NCI-H69 (cell line): ENCODE measurements at places on chromosomes 7 and 10.

DNA sequence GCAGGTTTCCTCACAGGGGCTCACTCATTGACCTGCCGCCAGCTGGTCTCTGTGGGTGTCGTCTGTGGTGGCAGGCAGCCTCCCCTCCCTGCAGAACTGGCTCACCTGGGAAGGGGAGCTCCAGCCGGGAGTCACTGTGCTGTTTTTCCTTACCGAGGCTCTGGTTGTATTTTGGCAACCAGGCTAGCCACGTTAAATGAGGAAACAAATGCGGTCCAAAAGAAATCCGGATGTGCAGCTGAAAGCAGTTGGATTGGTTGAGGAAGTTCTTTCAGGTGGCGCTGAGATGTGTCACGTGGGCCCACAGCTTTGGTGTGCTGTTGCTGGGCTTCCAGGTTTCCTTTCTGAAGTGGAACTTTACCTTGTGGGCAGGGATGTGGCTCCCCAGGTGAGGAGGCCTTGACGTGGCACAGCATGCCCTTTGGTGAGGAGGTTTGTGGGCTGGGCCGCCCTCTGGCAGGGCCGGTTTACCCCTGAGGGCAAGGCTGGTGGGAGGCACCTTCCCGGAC is 14.2 kb downstream of the MTURN start:
- DNase-seq = peak; percentile 68

GRCh38 chr7:157565981-157566630 is 229.3 kb downstream of the DNAJB6 start:
- no peak for DNase-seq

GRCh38 chr10:18196806-18197550 is 56.8 kb downstream of the CACNB2 start:
- no peak for DNase-seq

- DNase-seq = no peak
These were observed 97.8 kb upstream of the PPIF start for GRCh38 chr10:79249186-79250121.

DNA sequence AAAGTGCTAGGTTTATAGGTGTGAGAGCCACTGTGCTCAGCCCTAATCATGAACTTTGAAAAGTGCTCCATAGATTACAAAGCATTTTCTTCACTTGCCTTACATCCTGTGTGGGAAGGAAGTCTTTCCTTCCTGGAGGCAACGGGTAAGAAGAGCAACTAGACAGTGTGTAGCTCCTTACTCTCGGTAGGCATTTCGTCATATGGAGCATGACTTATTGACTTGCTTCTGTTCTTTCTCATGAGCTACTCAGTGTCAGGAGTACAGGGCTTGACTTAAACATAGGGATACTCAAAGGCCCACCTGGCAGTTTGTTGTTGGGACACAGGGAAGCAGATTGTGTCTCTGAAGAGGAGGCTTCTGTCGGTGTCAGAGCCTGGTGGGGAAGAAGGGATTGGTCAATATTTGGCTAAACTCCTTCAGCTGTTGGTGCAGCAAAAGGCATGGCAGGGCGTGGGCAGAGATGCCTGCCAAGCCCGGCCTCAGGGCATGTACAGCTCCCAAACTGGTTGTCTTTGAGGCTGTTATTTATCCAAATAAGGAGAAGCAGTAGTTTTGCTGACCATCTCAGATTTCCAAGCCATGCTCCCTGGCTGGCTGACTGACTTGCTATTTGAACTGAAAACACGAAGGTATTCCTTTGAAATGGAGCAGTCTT is 248.9 kb downstream of the KIAA1217 start:
- no peak for DNase-seq

DNA sequence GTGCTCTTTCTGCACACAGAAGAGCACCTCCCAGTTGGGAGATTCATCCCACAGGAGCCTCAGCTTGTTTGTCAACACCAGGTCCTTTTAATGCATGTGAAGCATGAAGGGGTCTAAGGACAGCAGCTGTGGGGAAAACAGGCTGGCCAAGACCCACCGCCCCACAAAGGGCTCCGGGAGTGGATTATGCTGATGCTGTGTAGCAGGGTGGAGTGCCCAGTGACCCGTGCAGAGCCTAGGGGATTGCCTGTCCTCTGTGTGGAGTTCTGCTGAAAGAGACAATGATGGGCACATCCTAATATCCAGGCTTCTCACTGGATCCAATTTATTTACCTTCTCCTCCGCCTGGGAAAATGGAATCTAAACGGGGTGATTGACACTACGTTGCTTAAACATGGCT is 74.0 kb downstream of the PIP4K2A start:
- no peak for DNase-seq

GRCh38 chr10:98971464-98971863 is 264.2 kb downstream of the HPSE2 start:
- DNase-seq = no peak

- peak; percentile 46 for DNase-seq
These were observed 20.6 kb upstream of the FAM180A start for GRCh38 chr7:135769005-135769802.

DNA sequence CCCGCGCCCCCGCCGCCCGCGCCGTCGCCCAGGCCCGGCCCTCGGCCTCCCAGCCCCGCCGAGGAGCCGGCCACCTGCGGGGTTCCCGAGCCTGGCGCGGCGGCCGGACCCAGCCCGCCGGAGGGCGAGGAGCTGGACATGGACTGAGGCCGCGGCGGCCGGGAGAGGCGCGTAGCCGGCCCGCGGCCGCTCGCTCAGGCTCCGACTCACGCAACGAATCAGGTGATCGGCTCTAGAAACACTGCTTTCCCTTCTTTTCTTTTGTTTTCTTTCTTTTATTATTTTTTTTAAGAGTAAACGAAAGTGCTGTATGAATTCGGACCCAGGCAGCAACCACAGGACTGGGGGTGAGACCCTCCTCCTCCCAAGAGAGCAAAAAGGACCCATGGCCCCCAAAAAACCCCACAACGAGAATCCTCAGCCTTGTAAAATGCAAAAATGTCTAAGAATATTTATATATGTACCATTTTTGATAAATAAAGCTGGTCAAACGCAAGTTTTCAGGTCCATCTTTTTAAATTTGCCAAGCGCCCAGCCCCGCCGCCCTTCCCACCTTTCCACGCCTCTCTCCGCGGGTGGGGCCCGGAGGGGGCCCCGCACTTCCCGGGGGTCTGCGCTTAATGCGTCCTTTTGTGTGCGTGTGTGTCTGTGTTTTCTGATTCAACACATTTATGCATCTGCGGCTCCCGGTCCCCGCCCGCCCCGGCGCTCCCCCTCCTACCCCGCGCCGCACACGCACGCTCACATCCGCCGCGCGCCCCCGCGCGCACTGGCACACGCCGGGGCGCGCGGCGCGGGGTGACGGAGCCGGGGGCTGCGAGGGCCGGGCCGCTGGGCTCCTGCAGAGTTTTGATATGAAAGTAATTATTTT is 4.4 kb downstream of the UNCX start:
- no peak for DNase-seq

- DNase-seq = no peak
These were observed 39.6 kb downstream of the TET1 start for GRCh38 chr10:68599771-68600040.

DNA sequence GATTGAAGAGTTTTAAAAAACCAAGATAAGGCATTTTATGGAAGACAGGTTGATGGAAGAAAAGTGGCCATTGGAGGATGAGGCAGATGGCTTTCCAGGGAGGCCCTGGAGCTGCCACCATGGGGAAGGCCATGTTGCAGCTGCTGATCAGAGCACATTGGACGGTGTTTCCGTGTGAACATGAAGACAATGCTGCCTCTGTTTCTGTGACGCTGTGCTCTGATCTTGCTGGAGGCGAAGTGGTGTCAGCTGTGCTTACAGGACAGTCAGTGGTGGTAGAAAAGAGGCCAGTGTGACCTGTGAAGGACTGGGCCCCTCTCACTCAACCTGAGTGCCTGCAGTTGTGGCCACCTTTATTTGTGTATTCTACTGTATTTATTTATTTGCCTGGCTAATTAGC is 132.9 kb downstream of the FAM204A start:
- DNase-seq = no peak

GRCh38 chr7:71286924-71287323 is 155.0 kb downstream of the GALNT17 start:
- no peak for DNase-seq

DNA sequence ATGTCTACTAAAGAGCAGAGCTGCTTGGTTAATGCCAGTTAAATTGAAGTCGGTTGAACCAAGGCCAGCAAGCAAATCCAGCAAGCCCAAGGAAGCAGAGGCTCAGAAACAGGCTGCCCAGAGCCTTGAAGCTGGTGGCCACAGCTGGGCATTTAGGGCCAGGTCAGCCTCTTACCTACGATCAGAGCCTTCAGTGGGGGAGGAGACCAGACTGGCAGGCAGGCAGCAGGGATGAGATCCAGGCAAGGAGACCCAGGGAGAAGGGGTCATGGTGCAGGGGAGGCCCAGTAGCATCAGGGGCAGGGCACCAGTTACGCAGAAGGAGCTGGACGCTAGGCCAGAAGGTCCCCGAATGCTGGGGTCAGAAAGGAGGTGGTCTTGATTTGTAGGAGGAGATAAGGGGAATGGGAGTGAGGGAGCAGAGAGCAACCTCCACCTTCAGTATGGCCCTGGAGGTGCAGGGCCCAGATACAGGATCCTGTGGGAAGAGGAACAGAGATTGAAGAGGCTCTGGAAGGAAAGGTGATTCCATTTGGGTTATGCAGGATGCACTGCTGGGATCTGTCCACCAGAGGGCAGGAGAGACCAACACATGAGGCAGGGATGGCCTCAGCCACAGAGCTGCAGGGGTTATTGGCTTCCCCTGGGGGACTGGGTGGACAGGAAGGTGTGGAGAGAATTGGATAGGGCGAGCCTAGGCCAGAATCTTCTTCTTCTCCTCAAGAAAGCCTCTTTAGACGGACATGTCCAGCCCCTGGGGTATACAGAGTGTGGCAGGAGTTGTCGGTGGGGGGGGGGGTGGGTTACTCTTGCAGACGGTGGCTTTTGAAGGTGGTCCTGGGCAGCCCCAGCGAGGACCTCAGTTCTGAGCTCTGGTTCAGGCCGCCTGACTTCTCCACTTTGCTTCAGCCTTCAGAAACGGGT is 132.6 kb upstream of the PODXL start:
- peak; percentile 75 for DNase-seq

- no peak for DNase-seq
These were observed 26.2 kb upstream of the ZNF488 start for GRCh38 chr10:47410271-47410670.

DNA sequence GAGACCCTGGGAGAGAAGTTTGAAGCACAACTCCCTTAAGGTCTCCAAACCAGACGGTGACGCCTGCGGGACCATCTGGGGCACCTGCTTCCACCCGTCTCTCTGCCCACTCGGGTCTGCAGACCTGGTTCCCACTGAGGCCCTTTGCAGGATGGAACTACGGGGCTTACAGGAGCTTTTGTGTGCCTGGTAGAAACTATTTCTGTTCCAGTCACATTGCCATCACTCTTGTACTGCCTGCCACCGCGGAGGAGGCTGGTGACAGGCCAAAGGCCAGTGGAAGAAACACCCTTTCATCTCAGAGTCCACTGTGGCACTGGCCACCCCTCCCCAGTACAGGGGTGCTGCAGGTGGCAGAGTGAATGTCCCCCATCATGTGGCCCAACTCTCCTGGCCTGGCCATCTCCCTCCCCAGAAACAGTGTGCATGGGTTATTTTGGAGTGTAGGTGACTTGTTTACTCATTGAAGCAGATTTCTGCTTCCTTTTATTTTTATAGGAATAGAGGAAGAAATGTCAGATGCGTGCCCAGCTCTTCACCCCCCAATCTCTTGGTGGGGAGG is 10.8 kb downstream of the SERPINE1 start:
- no peak for DNase-seq

DNA sequence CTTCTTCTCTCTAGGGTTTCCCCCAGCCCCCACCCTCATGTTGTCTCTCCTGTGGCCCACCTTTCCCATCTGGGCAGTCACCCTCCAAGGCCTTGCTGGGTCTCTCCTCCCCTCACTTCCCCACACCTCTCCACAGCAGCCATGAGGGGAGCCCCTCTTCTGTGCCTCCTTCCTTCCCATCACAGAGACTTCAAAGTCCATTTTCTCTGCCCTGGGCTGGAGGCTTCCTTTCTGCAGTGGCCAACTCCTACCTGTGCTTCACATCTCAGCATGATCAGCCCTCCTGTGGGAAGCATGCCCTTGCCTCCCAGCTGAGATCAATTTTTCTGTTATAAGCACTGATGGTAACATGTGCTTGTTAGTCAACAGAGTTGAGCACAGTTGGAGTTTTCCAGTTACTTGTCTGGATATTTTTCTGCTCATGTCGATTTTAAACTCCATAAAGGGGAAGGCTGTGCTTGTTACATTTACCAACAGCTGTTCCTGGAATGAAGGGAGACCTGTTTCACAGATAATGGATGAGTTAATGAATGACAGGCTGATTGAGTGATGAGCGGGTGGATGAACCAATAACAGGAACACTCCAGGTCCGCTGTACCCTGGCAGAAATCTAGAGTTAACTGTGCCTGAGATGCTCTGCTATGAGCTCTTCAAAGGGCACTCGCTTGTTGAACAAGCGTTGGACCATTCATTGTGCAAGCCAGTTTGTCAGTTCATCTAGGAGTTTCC is 71.4 kb upstream of the PRSS58 start:
- DNase-seq = peak; percentile 74

- DNase-seq = peak; percentile 77
These were observed 593 bp upstream of the CUX1 start for GRCh38 chr7:101816595-101817470.

DNA sequence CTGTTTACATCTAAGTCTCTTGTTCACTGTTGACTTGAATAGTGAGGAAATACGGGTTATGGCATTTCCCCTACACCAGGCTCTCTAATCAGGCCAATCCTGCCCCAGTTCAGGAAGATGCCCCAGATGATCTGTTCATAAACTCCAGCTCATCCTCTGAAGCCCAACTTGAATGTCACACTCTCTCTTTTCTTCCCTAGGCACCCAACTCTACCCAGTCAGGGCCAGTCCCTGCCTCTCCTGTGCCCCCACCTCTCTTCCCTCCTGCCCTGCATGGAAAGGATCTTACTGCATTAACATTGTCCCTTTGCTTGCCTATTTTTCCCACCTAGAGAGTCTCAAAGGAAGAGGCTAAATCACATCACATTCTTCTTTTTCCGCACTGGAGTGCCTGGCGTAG is 10.6 kb upstream of the TRPV6 start:
- DNase-seq = no peak

DNA sequence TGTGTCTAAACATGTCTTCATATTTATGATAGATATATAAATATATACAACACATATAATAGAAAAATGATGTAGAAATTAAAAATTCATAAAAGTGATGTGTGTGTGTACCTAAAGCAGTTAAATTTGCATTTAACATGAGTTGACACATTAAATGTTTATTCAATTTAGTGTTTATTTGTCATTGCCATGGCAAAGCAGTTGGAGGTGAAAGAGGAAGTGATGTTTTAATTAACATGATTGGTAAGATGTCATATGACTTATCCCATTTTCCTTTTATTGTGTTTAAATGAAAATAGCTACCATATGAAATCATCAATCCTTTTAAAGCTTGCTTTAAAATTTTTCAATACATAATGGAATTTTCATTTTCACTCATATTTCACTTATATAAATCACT is 452.6 kb downstream of the SUGCT start:
- no peak for DNase-seq

GRCh38 chr10:3484306-3485056 is 300.5 kb downstream of the KLF6 start:
- DNase-seq = peak; percentile 88

GRCh38 chr10:12448729-12449391 is 99.5 kb downstream of the CAMK1D start:
- no peak for DNase-seq
